ENCODE measurements at places on chromosomes 5 and 9.

- DNase-seq = no peak
These were observed 270.2 kb upstream of the IRX1 start for GRCh38 chr5:3325201-3325971.

DNA sequence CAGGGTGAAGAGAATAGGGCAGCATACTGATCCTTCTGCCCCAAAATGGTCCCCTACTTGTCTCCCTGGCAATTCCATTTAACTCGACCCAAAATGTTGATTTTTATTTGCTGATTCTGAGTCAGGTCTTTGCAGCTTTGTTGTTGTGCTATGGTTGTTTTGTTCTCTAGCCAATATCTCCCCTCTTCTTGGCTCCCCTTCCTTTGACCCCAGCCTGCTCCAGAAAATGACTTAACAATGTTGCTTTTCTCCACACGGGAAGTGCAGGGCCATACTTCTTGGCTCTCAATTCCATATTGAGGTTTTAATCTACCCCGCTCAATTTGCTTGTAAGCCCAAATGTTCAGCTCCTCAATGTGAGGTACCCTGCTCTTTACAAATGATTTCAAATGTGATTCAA is 330.0 kb downstream of the RASEF start:
- no peak for DNase-seq

DNA sequence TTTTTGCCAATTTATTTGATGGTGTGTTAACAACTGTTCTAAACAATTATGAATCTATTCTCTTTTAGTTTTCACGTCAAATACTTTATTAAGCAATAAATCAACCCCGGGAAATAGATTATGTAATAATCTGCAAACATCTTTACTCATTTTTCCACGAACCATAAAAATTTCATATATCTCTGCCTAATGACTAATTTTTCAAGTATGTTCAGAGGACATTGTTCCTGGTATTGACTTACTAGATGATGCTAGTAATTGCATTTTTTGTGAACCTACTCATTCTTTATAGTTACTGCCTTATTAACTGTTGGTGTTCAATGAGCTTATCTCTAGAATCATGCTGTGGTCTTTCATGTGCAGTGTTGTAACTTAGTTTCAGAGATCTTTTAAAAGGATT is 41.0 kb upstream of the FBN2 start:
- no peak for DNase-seq

DNA sequence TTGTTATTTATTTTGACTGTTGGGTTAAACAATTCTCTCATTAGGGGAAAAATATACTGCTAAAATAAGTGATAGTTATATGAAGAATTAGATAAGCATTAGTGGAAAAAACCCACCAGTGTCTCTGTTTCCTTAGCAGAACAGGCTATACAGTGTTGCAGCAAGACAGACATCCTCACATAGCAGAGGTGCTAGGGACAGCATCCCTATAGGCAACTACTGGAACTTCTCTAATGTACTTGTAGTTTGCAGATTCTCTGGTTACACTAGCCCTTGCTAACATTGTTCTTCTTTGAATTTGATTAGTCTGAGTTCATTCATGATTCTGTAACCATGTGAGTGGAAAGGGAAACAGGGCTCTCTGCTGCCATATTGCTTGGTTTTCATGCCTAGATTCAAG is 661.8 kb upstream of the RGMB start:
- DNase-seq = no peak

DNA sequence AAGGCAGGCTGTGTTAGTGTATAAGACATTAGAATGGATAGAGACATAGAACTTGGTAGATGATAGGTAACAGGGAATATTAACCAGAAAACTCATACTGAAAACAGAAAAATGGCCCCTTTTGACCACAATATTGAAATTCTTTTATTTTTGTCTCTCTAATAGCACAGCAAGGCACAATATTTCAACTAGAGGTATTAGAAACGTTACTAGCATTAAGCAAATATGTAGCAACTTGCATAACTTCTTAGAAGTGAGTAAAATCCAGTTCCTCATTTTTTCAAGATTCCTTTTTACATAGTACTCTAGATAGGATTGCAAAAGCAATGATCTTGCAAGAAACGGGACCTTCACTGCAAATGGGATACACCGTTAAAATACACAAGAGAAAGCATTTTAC is 102.7 kb upstream of the VCAN start:
- no peak for DNase-seq
